ENCODE measurements at places on chromosomes 12 and 14.

DNA sequence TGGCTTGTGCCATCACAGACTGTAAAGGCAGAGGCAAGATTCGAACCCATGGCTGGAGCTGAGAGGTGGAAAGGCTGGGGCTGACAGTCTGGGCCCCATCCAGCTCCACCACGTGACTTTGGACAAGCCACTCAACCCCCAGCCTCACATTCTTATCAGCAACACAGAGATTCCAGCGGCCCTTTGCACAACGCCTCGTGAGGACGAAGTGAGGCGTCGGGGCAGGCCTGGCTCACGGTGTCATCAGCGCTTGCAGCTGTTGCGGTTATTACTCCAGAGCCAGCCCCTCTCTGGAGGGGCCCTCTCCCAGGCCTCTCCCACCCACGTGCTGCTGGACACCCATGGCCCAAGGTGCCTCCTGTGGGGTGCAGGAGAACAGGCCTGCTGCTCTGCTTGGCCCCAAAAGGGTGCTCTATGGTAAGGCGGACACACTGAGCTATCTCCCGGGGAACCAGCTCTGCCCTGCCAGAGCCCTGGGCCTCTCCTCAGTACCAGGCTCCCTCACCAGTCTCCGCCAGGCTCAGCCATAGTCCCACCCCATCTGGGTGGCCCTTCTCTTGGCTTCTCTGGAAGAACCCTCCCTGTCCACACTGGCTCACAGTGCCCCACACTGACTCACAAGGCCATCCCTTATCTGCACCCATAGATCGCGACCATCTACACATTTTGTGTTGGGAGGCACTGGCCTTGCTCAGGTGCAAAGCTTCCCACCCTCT is 21.1 kb downstream of the CHGA start:
- no peak for DNase-seq

DNA sequence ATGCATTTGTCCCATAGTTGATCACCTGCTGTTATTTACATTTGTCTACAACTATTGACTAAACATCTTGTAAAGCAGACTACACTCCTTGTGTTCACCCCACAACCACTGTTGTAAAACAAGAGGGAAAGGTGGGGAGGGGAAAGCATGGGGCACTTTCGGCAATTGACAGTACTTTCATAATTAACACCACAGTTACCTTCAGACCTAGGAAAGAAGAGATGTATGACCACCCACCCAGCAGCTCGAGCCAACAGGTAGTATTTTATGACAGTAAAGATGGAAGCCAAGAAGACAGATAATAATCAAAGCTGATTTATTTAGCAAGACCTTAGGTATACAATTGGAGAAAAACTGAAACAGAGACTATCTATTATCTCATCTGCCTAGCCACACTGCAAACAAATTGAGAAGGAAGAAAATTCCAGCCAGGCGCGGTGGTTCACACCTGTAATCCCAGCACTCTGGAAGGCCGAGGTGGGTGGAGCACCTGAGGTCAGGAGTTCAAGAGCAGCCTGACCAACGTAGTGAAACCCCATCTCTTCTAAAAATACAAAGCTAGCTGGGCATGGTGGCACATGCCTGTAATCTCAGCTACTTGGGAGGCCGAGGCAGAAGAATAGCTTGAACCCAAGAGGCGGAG is 11.2 kb downstream of the HECTD4 start:
- DNase-seq, result no peak

GRCh38 chr12:89040146-89040964 is 311.9 kb downstream of the DUSP6 start:
- DNase-seq, result peak; percentile 92

GRCh38 chr12:77728018-77728417 is 102.7 kb upstream of the NAV3 start:
- DNase-seq, result no peak

GRCh38 chr12:6951551-6952120 is 480 bp downstream of the PTPN6 start:
- no peak for DNase-seq

GRCh38 chr14:55814064-55814463 is 234.1 kb downstream of the KTN1 start:
- DNase-seq, result no peak

- DNase-seq, result no peak
Observed at GRCh38 chr12:52132754-52133161, 53.3 kb downstream of the SMIM41 start.

- DNase-seq, result no peak
Observed at GRCh38 chr12:85392508-85392907, 112.5 kb downstream of the ALX1 start.
